ENCODE measurements at places on chromosomes 2 and 18.

GRCh38 chr18:251572-251971 is 16.3 kb downstream of the THOC1 start:
- DNase-seq: no peak

GRCh38 chr2:75087736-75088135 is 111.6 kb downstream of the TACR1 start:
- DNase-seq: no peak

GRCh38 chr2:73290049-73290839 is 3.1 kb downstream of the EGR4 start:
- DNase-seq: no peak

- DNase-seq: no peak
These were observed 85.4 kb downstream of the NCKAP1 start for GRCh38 chr2:182952741-182953450.

DNA sequence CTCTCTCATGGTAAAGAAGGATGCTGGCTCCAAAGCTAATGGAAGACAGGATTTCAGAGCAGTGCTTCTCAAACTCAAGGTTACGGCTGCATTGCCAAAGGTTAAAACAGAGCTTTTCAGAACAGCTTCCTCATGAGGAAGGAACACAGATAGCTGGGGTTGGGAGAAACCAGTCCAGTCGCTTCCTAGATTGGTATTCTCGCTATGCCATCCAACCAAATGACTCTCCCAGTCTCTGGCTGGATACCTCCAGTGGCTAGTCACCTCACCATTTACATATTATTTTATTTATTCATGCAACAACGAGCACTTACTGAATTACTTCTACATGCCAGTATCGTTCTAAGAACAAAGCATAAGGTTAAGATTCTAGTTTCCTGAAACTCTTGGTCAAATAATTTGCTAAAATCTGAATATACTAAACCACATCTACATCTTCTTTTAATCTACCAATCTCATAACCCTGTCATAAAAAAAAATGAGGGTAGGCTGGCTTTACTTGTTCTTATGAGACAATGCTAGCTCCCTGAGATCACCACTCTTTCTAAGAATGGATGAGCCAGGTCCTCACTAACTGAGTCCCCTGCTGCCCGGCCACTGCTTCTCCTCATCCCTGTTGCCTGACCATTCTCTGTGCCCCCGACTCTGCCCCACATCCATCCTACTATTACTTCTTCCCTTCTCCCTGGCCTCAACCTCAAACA is 20.4 kb downstream of the KDSR start:
- no peak for DNase-seq

DNA sequence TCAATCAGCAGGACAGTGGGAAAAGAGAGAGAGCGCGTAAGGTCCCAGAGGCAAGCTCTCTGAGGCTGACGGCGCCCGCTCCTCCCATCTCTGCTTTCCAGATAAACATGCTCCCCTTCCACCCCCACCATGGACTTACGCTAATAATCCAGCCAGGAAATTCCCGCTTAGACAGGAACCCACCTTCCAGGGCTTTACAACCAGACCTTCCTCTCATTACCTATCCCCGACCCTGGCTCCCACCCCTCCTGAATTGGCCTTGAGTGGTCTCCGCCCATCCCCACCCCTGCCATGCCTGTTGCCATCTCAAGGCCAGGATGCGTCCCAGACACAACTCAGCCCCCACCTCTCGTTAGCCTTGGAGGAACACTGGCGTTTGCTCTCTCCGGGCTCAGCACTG is 131.1 kb downstream of the SMAD2 start:
- DNase-seq: no peak

- DNase-seq: no peak
These were observed 368.7 kb upstream of the ID2 start for GRCh38 chr2:8312861-8313830.

- no peak for DNase-seq
These were observed 138.3 kb downstream of the CDH20 start for GRCh38 chr18:61471541-61471940.
